SK-N-SH (cell line): ENCODE measurements at places on chromosomes 1 and 21.

DNA sequence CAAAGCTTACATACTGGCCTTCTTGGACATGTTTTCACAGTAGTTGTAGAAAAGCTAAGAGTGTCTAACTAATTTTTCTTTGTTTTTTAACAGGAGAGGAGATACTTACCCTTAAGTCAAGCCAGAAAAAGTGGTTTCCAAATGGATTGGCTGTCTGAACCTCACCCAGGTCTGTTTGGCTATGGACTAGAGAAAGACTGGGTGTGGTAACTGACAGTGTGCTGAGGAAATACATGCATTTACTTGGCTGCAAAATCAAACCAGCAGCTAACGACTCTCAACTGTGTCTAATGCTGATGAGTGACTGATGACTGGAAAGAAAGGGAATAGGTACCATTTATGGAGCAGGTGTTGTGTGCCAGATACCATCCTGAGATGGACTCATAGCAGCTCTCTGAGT is 91.1 kb downstream of the MTR start:
- DNase-seq, result no peak

GRCh38 chr1:17419626-17420328 is 19.7 kb downstream of the RCC2 start:
- DNase-seq, result peak; percentile 93

GRCh38 chr21:35007348-35007747 is 41.8 kb downstream of the RUNX1 start:
- no peak for DNase-seq

DNA sequence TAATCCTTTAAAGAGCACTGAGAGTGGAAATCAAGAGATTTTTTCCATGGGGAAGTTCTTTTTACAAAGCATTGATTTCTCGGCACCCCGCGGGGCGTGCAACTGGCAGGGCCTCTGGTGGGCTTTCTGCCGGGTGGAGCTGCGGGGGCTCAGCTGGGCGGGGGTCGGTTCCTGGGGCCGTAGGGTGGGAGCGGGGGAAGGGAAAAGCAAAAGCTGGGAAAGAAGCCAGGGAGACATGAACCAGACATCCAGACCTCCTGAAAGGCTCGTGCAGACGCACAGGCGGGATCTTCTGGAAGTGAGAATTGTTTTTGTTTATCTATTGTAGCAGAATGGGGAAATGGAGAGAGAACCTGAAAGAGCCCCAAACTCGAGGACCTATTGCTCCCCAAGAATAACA is 235.2 kb downstream of the FAM72C start:
- no peak for DNase-seq

GRCh38 chr1:174942547-174943255 is 57.0 kb upstream of the CACYBP start:
- DNase-seq, result no peak

- DNase-seq, result no peak
These were observed 715 bp upstream of the ARTN start for GRCh38 chr1:43932786-43933385.

- no peak for DNase-seq
These were observed 34.1 kb downstream of the SOAT1 start for GRCh38 chr1:179327679-179328078.

GRCh38 chr1:207863893-207864535 is 46.9 kb downstream of the CD34 start:
- DNase-seq, result no peak

GRCh38 chr1:24418898-24419628 is 3.5 kb downstream of the NIPAL3 start:
- DNase-seq, result no peak

DNA sequence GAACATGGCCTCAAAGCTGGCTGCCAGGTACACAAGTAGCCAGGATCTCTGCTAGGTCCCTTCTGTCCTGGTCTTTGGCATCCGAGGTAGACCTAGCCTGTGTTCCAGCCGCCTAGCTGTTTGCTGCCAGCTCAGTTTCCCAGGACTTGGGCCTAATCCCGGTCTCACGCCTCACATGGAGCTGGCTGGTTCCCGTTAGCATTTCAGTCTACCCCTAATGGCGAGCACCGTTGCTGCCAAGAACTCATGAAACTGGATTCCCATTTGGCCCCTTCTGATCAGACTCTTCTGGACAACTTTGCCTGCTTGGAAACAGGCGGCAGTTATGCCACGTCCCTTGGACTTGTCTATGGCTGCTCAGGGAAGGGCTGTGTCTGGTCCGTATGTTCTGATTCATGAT is 26.2 kb upstream of the HHAT start:
- no peak for DNase-seq

- DNase-seq, result no peak
These were observed 429.6 kb downstream of the HLX start for GRCh38 chr1:221308534-221309511.

- no peak for DNase-seq
These were observed 34.5 kb downstream of the SLC45A1 start for GRCh38 chr1:8352471-8352845.

DNA sequence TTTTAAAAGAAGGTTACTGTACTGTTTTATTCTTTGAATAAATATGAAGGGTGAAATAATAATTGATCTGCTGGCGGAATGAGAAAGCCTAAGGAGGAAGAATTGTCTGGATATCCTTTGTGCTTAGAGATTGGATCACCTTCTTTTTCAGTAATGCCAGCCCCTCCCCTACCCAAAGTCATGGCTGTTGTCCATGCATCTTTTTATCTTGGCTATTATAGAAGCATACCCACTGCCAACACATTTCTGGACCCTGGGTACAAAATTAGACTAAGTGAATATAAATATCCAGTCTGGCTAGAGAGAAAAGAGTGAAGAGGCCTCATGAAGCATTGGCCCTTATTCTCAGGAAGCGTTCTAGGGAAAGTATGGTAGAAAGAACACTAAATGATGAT is 28.1 kb downstream of the AK4 start:
- no peak for DNase-seq

- no peak for DNase-seq
These were observed 1.4 kb downstream of the TTC39A start for GRCh38 chr1:51328926-51329325.

GRCh38 chr1:17857996-17858395 is 102.9 kb downstream of the ACTL8 start:
- DNase-seq, result no peak

DNA sequence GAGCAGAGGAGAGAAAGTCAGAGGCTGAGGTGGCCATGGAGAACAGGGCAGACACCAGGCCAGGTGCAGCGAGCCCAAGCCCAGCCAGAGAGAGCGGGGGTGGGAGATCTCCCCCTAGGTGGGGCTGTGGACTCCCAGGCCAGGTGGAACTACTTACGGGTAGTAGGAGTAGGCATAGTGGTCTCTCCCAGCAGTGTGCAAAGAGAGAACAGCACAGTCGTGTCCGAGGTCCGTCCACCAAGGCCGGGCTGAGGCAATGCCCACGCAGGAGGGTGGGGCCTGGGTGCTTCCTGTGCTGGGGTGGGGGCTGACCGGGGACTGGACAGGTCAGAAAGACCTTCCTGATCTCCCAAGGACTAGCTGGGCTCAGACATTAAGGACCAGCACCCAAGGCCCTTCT is 263.7 kb downstream of the PTPRU start:
- no peak for DNase-seq

DNA sequence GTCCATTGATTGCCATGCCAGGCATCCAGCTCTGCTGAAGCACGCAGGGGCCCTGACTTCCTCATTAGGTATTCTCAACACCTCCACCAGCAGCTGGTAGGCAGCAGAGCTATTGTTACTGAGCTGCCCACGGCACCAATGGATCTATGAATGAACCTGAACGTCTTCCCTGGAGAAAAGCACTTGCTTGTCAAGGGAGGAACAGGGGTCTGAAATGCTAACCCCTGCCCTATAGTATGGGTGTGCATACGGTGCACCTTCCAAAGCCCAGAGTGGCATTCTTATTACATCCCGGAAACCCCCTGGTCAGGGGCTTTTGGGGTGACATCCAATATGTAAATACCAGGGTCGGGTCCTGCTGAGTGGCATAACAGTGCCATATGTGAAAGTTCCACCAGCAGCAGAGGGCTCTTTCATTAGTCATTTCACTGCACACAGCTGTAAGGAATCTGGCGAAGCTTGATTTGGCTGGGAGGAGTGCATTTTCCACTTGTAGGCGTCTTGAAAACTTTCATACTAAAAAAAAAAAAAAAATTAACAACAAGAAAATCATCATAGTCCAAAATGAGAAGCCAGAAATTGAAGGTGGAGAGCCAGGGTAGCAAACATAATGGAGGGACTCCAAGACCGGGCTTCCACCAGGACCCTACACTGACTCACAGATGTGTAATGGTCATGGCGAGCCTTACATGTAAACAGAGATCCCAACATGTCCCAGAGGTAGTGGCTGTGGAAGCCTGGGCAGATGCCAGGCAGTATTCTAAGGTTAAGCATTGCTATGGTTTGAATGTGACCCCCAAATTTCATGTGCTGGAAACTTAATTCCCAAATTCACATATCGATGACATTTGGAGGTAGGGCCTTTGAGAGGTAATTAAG is 58.8 kb upstream of the PRDX6 start:
- no peak for DNase-seq

- no peak for DNase-seq
These were observed 69.8 kb downstream of the RYR2 start for GRCh38 chr1:237111807-237112206.

GRCh38 chr1:230831771-230832170 is 36.5 kb downstream of the C1orf198 start:
- no peak for DNase-seq

DNA sequence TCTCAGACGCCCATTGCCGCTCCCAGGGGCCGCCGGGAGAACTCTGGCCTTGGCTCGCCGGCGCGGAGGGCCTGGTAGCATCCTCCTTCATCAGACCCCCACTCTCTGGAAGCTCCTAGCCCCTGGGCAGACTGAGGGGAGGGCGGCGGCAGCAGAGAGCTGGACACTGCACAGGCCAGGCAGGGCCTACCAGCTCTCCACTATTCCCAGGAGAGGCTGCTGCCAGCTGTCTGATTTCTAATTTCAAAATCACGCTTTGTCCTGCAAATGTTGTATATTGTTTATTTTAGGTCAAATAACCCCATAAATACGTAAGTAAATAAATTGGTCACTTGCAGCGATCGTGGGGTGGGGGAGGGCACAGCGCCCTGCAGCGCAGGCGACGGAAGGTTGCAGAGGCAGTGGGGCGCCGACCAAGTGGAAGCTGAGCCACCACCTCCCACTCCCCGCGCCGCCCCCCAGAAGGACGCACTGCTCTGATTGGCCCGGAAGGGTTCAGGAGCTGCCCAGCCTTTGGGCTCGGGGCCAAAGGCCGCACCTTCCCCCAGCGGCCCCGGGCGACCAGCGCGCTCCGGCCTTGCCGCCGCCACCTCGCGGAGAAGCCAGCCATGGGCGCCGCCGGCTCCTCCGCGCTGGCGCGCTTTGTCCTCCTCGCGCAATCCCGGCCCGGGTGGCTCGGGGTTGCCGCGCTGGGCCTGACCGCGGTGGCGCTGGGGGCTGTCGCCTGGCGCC is at the start of gene MTARC1:
Gene MTARC1, plus strand, starts transcription at position 577 of the 732 bp plus-strand sequence. Its CDS starts 32 bp downstream, at position 609.
- peak; percentile 95 for DNase-seq

DNA sequence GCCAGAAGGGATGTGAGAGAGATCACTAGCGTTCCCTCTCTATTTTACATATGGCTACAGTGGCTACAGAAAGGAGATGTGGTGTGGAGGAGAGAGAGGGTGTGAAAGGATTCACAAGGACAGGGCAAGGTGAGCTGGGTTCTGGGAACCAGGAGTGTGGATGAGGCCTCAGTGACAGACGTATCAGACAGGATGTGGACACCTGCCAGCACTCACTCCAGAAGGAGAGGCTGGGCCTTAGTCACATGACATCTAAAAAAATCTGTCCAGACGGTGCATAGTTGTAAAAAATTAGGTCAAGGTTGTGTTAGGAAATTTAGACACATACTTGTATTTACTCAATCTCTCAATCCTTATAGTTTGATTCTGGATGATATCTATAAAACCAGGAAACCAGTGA is 10.6 kb downstream of the TRIM67 start:
- no peak for DNase-seq

DNA sequence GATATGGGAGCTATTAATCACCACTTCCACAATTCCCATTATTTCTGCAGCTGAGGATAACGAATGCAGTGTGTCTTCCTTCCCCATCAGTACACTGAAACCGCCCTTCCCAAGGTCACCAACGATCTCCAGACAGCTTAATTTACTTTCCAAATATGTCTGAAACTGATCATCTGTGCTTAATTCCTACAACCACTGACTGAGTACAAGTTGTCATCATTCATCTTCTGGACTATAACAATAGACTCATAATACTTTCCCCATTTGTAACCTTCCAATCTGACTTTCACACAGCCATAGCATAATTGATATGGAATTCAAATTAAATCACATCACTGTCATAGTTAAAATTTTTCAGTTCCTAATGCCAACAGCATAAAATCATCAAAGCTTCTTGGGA is 17.4 kb downstream of the DNM3 start:
- DNase-seq, result no peak

- DNase-seq, result peak; percentile 94
These were observed at the start of gene KIAA0319L for GRCh38 chr1:35557118-35557610. TSS of gene KIAA0319L (minus strand) at chr1:35557403. CDS start at chr1:35554491, 2,912 bp downstream.

- no peak for DNase-seq
These were observed 6.1 kb downstream of the SPOCD1 start for GRCh38 chr1:31809698-31810097.

- peak; percentile 57 for DNase-seq
These were observed 660 bp upstream of the PDE4B start for GRCh38 chr1:65791801-65792668.

DNA sequence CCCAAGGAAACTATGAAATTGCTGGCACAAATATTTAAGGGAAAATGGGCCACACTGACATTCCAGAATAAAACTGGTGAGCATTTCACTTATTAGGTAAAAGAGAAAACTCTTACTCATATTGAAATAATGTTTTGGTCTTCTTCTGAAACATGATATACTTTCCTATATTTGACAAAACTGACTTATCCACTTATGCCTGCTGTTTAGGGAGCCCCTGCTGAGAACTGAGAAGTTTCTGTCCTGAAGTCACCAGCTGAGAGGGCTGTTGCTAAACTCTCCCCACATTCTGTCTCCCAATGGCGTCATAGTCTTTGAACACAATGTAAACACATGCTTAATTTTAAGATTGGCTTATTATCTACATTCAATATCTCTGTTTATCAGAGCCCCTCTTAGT is 46.8 kb upstream of the ZC3H11B start:
- peak; percentile 6 for DNase-seq

GRCh38 chr1:165481820-165482532 is 37.0 kb upstream of the RXRG start:
- no peak for DNase-seq

GRCh38 chr1:193654951-193655735 is 468.7 kb upstream of the B3GALT2 start:
- no peak for DNase-seq

GRCh38 chr1:228830954-228831481 is 95.7 kb downstream of the RHOU start:
- no peak for DNase-seq

DNA sequence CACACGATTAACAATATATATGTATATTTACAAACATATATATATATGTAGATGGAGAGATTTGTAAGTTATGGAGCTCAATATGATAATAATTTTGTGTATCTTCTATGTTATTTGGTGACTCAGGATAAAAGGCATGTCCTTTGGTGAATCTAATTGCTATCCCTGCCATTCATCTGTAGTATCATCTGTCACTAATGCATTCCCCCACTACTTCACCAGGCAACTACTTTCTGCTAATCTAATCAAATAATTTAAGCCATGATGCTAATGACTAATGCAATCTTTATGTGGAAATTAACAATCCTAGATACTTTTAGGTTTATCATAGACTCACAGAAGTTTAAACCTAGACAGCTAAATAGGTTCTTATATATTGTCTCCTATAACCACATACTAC is 1074.5 kb downstream of the PLA2G4A start:
- DNase-seq, result no peak

GRCh38 chr1:15740924-15741850 is 1.1 kb upstream of the TMEM82 start:
- peak; percentile 88 for DNase-seq

GRCh38 chr1:180981596-180982387 is 40.9 kb downstream of the STX6 start:
- no peak for DNase-seq
